ENCODE measurements at places on chromosomes 12 and 14. TPM values are rescaled to one million over a fixed set of nuclear protein-coding genes. Genes with fewer than 3 reads are reported as not detected.

GRCh38 chr14:69531135-69531534 lies 43.5 kb downstream of the CCDC177 start:
- H3K4me1 ChIP-seq = no peaks in the 10 kb centered on the region
- H3K36me3 ChIP-seq = no peaks in the 10 kb centered on the region
- no peak overlapping the region for H3K27ac ChIP-seq
- no peak for DNase-seq
- H3K4me3 ChIP-seq = no peak overlapping the region

DNA sequence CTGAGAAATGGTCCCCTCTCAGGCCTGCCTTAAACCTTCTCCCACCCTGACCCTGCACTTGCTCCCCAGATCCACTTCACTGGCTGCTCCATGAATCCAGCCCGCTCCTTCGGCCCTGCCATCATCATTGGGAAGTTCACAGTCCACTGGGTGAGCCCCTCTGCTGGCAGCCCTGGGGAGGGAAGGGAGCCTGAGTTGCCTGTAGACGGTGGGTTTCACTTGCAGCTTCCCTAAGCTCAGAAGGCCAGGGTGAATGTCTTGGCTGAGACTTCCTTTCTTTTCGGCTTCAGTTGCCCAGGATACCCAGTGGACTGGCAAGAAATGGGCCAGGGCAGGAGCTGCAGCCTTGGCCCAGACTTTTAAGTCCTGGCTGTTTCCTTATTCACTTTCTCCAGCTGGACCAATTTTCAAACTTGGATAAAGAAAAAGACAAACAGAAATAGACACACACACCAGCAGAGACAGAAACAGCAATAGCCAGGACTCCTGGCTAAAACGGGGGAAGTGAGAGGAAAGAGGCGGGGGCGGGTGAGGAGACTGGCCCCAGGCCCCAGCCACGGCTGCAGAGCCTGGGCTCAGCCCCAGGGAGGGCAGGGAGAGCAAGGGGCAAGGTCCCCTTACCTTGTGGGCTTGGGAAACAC lies 2.0 kb downstream of the AQP6 start:
- no peaks in the 10 kb centered on the region for H3K4me1 ChIP-seq
- no peak overlapping the region for H3K4me3 ChIP-seq
- no peak overlapping the region for H3K27ac ChIP-seq

The AMDHD1 gene
- total RNA-seq = 1.8 TPM

DNA sequence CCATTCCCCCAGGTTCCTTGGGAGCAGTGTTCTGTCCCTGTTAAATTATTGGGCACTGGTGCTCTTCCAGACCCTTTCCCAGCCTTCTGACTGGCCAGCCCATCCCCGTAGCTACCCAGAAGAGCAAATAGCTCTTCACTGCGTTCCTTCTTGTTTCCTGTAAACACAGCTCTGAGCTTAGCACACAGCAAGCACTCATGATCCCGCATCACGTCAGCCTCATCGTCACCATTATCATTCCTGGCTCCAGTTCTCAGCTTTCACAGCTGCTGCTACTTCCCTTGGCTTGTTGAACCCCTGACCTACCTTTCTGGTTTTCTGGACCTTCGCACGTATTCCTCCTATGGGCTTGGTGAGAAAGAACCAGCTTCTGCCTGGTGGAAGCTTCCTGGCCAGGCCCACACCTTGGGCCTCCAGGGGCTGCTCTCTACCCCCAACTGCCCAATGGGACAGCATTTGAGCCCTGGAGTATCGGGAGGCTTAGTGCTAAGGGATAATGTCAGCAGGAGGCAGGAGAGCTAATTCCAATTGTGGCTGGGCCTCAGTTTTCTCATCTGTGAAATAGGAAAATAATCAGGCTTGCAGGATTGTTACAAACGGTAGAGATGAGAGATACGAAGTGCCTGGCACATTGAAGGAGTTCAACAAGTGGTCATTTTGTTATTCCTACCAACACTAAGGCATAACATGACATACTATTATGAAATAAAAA lies 22.6 kb upstream of the PAPOLA start:
- H3K4me1 ChIP-seq = no peaks in the 10 kb centered on the region
- H3K36me3 ChIP-seq = no peaks in the 10 kb centered on the region
- H3K27me3 ChIP-seq = no peaks in the 10 kb centered on the region

DNA sequence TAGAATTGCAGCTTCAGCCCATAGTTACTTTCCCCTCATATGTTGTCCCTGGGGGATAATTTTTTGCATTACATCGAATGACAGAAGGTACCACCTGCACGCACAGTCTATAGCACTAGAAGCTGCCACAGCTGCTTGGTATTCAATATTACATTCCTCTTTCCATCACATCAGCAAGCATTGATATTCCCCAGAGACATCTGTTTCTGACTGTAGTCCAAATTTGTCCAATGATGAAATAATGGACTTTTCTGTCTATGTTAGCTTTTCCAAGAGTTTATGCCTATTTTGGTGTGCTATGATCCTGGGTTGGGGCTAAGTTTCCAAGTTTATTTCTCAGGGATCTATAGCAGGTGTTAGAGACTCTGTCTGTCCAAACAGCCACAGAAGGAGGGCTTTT lies 335.4 kb downstream of the LRIG3 start:
- no peak for DNase-seq
- H3K4me3 ChIP-seq = no peak overlapping the region
- H3K27me3 ChIP-seq = no peaks in the 10 kb centered on the region
- no peaks in the 10 kb centered on the region for H3K4me1 ChIP-seq

DNA sequence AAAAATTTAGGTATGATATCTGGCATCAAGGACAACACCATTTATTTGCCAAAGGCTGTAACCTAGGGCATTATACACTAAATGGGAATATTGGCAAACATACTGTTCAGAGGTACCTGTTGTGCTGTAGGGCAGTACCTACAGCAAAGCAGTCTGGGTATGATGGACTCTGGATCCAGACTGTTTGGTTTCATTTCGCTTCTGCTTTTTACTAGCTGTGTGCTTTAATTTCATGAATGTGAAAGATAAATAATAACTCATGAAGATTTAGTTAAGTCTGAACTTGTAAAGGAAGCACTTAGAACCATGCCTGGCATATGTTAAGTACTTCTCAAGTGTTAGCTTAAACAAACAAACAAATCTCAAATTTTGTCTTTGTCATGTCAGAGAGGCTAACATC lies 17.7 kb upstream of the SLC38A2 start:
- no peaks in the 10 kb centered on the region for H3K4me1 ChIP-seq
- H3K36me3 ChIP-seq = no peaks in the 10 kb centered on the region
- H3K27me3 ChIP-seq = no peaks in the 10 kb centered on the region
- no peak overlapping the region for H3K27ac ChIP-seq
- DNase-seq = no peak
- H3K4me3 ChIP-seq = no peak overlapping the region

DNA sequence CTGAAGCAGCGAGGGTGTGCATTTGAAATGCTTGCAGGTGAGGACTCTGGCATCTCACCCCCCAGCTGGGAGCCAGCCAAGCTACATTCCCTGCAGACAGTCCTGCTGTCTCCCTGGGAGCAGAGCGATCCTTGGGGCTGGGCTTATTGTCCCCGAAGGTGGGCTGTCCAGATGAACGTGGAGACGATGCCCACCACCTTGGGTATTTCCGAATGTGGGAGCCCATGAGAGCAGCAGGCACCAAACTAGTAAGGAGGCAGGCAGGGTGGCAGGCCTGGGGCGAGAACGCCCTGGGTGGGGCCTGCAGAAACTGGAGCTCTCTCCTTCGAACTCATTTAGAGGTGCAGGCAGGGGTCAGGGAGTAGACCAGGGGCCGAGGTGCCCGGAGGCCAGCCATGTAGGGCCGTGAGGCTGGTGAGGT lies 18.5 kb downstream of the ZBTB42 start:
- DNase-seq = no peak
- no peaks in the 10 kb centered on the region for H3K36me3 ChIP-seq
- H3K27me3 ChIP-seq = no peaks in the 10 kb centered on the region
- peaks cover 9% of the 10 kb centered on the region for H3K4me1 ChIP-seq
- H3K27ac ChIP-seq = no peak overlapping the region

The DPY19L2 gene
- total RNA-seq = 0.69 TPM

The KLRC3 gene
- 7.8 TPM for total RNA-seq

DNA sequence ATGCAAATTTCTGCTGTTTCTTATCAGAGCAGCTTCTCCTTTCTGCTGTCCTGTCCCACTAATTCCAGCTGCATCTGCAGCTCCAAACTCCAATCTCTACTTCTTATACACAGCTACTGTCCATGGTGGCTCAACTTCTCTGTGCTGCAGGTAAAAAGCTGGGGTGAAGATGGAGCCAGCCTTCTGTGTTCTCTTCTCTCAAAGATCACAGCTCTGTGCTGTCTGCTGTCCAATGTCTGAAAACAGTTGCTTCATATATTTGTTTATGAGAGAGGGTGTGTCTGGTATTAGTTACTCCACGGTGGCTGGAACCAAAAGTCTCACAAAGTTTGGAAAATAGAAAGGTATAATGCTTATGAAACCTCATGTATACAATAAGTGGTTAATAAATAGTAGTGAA lies 445.8 kb upstream of the TBX3 start:
- no peak overlapping the region for H3K4me3 ChIP-seq
- no peaks in the 10 kb centered on the region for H3K36me3 ChIP-seq
- DNase-seq = no peak
- no peaks in the 10 kb centered on the region for H3K27me3 ChIP-seq
- H3K27ac ChIP-seq = no peak overlapping the region
- H3K4me1 ChIP-seq = no peaks in the 10 kb centered on the region

DNA sequence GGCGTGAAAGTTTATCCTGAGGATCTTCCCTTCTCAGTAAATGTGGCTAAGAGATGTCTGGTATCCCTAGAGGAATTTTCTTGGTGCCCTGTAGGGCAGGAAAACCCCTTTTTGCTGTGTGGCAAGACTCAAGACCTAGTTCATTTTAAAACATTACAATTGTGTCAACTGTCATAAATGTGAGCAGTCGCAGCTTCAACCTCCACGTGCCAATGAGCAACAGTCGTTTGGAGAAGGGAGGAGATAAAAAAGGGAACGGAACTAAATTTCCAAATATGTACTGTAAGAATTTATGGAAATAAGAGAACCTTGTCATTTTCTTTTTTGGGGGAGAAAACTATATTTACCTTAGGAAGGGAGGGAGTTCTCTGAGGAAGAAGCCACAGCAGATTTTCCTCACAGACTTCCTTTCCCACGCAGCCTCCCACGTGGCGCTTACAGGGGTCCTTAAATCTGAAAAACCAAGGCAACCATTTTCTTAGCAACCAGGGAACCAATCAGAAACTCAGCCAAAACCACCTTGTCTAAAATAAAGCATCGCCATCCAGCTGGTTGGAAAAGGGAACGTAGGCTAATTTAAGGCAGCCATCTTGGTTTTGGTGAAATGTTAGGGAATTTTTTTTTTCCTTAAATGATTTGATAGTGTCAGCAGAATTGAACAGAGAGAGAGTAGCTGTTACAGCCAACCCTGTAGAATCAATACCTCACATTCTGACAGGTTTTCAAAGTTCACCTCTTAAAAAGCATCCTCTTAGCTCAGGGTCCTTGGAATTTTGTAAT lies 99.1 kb downstream of the FIGNL2 start:
- H3K27me3 ChIP-seq = no peaks in the 10 kb centered on the region
- no peak overlapping the region for H3K27ac ChIP-seq
- H3K36me3 ChIP-seq = no peaks in the 10 kb centered on the region
- H3K4me1 ChIP-seq = no peaks in the 10 kb centered on the region
- no peak for DNase-seq

GRCh38 chr12:2113119-2113912 lies 60.5 kb downstream of the CACNA1C start:
- H3K36me3 ChIP-seq = no peaks in the 10 kb centered on the region
- no peak overlapping the region for H3K27ac ChIP-seq
- no peak overlapping the region for H3K4me3 ChIP-seq
- H3K4me1 ChIP-seq = no peaks in the 10 kb centered on the region

DNA sequence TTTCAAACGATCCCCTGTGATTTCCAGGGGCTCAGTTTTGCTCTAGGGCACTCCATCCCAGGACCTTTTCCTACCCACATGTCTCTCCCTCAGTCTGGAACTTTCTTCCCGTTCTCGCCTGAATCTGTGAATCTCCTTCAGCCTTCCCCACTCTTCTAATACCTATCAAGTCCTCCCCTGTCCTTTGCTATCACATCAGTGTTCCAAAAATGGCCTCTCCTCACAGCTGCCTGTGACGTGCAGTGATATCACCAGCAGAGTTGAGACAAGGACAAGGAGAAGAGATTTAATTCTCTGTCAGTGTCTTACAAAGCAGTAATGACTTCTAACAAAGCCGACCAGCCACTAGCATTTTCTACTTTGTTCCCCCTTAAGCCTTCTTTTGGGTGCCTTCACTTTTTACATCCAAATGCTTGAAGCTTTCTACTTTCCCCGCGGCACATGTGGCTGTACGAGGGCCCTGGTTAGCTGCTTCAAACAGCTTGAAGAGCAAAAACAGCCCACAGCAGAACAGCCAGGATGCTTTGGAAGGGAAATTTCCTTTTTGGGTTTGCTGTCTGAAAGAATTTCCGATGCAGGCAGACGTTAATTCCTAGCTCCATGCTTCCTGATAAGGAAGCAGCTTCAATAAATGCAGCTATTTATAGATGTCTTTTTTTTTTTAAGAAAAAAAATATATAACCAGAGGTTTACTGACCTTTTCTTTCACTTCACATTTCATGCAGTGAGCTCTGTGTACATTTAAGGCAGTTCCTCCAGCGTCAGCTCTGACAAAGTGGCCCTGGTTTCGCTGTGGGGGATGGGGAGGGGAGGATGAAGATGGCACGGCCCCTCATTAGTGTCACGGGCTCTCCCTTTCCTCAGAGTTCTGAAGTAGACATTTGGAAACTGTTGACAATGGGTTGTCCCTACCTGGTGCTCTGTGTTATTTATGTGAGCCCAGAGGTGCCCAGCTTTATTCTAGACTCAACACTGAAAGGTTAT lies 109.3 kb downstream of the ETV6 start:
- no peak overlapping the region for H3K27ac ChIP-seq
- H3K36me3 ChIP-seq = peaks cover 3% of the 10 kb centered on the region
- no peak for DNase-seq
- no peak overlapping the region for H3K4me3 ChIP-seq

GRCh38 chr14:59356312-59356711 lies 108.9 kb downstream of the GPR135 start:
- peaks cover 20% of the 10 kb centered on the region for H3K36me3 ChIP-seq
- H3K4me3 ChIP-seq = no peak overlapping the region
- H3K4me1 ChIP-seq = no peaks in the 10 kb centered on the region
- no peak for DNase-seq
- no peaks in the 10 kb centered on the region for H3K27me3 ChIP-seq

GRCh38 chr12:120096671-120097202 lies 19.8 kb downstream of the RAB35 start:
- no peaks in the 10 kb centered on the region for H3K27me3 ChIP-seq
- no peak overlapping the region for H3K27ac ChIP-seq
- H3K4me1 ChIP-seq = no peaks in the 10 kb centered on the region
- H3K4me3 ChIP-seq = no peak overlapping the region
- H3K36me3 ChIP-seq = no peaks in the 10 kb centered on the region

- H3K4me1 ChIP-seq = peaks cover 33% of the 10 kb centered on the region
- H3K27ac ChIP-seq = no peak overlapping the region
- no peaks in the 10 kb centered on the region for H3K27me3 ChIP-seq
- H3K36me3 ChIP-seq = no peaks in the 10 kb centered on the region
Observed at GRCh38 chr14:52310541-52310940, 3.6 kb upstream of the PTGER2 start.

The RPS6KL1 gene
- 12.8 TPM for total RNA-seq

The RNF34 gene
- total RNA-seq = 89.4 TPM

- H3K27ac ChIP-seq = no peak overlapping the region
- no peaks in the 10 kb centered on the region for H3K4me1 ChIP-seq
- no peak for DNase-seq
- no peaks in the 10 kb centered on the region for H3K36me3 ChIP-seq
- no peak overlapping the region for H3K4me3 ChIP-seq
Observed at GRCh38 chr12:3436461-3437065, 54.4 kb upstream of the PRMT8 start.
